ENCODE measurements at places on chromosomes 2 and 18.

DNA sequence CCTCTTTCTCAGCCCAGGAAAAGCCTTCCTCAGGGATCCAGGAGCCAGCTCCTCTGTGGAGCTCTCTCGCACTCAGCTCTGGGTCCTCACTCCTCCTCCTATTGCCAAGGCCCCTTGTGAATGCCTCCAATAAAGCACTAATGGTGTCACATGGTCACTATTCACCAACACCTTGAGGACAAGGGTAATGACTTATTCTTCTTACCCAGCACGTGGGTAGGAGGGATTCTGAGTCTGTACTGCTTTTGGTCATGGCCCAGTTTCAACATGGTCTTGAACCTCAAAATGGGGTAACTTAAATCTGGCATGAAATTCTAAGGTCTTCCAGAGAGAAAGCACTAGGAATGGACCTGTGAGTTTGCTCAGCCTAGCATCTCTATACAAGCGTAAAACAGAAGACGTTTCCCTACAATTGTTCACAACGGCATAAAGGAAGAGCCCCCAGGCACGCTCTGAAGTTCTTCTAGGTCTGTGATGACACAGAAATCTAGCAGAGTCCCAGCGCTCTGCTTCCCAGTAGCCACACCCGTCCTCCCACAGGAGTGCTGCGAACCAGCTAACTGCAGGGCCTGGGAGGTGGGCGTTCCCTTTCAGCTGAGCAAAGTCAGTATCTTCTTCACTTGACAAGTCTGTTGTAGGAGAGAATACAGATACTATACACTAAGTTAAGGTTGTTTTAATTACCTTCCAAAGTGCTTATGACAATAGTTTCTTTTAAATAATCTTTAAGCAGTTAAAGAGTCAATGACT is 14.6 kb upstream of the KIDINS220 start:
- DNase-seq = no peak

DNA sequence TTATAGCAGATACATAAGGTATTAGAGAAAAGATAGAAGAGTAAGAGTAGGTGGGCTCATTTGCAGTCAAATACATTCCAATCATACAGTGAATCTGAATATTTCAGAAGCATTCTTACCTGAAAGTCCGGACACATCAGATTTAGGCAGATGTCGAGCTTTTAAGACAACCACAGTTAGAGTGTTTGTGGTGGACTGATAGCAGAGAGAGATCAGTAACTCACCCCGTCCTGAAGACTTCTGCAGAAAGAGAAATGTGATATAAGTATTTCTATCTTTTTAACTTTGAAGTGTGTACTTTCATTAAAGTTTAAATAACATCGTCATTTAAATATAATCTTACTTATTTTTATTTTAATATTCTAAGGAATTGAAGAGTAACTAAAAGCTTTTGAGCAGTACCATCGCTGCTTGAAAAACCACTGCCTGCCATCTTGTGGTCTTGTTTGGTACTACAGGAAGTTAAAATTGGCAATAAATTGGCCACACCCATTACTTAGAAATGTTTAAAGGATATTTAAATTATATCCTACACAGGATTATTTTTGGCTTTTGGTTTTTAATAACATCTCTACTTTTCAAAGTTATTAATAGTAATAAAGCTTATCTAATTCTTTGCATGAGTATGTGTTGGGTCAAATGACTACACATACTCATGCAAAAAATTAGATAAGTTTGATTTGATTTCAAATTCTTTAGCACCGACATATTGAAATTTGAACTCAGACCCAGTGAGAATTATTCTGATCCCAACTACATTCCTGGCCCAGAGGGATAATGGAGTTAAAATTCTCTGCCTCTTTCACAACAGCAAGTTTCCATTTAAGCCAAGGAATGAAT is 5.5 kb downstream of the SYT4 start:
- DNase-seq = peak; percentile 20

GRCh38 chr2:241776336-241777169 is at the start of gene GAL3ST2:
TSS of gene GAL3ST2 (plus strand) at chr2:241776822. CDS start at chr2:241776956, 134 bp downstream.
- no peak for DNase-seq

DNA sequence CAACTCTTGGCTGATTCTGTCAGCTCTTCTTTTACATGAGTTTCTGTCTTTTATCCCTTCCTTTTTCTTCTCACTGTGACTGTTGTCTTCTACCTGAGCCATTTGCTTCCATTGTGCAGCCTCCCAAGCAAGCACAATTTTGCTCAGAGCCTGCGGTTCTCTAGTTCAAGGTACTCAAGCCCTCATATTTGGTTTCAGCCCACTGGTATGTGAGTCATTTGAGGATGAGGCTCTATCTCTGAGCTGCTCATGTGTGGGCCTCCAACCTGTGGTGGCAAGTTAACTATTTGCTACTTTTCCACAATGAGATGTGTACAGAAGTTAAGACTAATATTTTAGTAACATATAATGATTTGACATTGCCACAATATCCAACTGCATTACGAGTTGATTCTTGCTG is 183.0 kb downstream of the PHLPP1 start:
- DNase-seq = no peak

- peak; percentile 11 for DNase-seq
Observed at GRCh38 chr2:147845411-147845971, 662 bp downstream of the ACVR2A start.

All from HT1080 (cell line).